K562 (cell line): ENCODE measurements at places on chromosomes 5 and 9. TPM values are rescaled to one million over a fixed set of nuclear protein-coding genes. Genes with fewer than 3 reads are reported as not detected.

DNA sequence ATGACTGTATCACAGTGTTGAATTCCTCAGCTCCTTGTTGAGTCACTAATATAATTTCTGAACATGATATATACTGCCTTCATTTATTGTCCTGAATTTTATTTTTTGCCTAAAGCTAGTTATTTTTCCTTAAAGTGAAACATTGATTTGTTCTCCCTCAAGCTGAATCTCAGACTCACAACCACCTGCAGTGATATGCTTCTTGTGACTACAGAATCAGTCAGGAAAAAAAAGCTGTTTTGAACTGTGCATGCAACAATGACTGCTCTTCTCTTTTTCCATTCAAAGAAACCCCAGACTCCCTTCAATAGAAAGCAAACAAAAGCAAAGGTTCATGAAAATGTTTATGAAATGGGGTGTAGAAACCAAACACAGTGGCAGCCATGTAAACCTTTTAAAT is 470.2 kb upstream of the CHD1 start:
- DNase-seq: no peak

GRCh38 chr5:137778772-137779564 is 24.8 kb upstream of the HNRNPA0 start:
- peak; percentile 20 for DNase-seq

GRCh38 chr9:132857616-132858342 is 20.3 kb downstream of the AK8 start:
- DNase-seq: peak; percentile 32

DNA sequence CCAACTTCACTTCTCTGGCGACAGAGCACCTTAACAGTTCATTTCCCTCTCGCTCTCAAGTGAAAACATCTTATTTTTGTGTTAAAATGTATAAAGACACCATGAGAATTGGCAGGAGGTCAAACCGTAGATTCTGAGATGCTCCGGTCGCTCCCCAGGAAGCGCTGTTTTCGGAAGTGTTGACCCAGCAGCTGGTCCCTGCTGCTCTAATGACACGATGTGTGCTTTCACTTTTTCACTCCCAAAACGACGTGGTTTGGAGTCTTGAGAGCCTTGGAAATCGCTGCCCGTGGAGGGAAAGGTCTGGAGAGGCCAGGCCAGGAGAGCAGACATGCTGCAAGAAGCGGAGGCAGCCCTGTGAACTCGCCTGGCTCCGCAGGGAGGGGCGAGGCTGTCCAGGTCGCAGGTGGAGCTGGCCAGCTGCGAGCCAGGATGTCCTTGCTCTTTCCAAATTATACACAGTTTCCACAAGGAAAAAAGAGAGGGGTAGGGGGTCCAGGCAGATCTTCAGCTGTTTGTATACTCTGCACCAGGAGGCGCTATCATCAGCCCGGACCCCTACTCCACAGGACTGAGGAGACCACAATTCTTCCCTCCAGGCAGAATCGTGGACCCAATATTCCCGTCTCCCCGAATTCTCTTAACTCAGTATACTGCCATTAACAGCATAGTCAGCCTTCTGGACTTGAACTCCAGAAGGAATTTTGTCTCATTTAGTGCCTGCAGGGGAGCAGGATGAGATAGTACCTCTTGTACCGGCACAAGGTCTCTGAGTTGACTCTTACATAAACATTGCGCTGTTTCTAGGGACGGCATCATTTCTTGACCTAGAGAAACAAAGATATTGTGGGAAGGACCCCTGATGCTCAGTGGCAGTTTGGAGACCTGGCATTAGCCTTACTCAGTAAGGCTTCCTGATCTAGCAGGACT is 248.6 kb upstream of the ANKRD55 start:
- DNase-seq: no peak

GRCh38 chr5:21397693-21398092 is 1409.7 kb upstream of the CDH18 start:
- DNase-seq: no peak

KIAA1958 gene
- polyA plus RNA-seq: 5.2 and 5.9 TPM in 2 replicates

SHC3 gene
- polyA plus RNA-seq: not detected in 2 replicates

GHR gene
- polyA plus RNA-seq: not detected in 2 replicates

ASPN gene
- not detected in 2 replicates for polyA plus RNA-seq

URM1 gene
- 72.1 and 81.3 TPM in 2 replicates for polyA plus RNA-seq

GRCh38 chr9:112885324-112885723 is 5.4 kb downstream of the SLC46A2 start:
- no peak for DNase-seq

PCDHB13 gene
- polyA plus RNA-seq: not detected in 2 replicates

UBAC1 gene
- polyA plus RNA-seq: 381 and 405 TPM in 2 replicates

DNA sequence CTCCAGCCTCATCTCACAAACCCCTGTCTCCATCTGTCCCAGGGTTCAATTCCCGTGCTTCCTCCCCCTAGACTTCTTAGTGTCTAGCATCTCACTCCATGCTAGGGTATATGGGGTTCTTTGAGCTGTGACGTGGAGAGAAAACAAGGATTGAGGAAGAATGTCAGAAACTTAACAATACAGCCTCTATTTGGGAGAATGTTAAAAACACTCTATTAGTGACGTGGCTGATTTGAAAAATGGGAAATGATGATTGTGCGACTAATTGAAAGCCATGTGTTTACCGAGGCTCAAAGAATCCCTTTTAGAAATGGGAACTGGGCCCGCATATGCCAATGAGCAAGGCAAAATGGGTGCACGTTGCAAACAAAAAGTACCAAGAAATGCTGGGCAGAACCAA is 72.7 kb upstream of the TBC1D2 start:
- no peak for DNase-seq

DNA sequence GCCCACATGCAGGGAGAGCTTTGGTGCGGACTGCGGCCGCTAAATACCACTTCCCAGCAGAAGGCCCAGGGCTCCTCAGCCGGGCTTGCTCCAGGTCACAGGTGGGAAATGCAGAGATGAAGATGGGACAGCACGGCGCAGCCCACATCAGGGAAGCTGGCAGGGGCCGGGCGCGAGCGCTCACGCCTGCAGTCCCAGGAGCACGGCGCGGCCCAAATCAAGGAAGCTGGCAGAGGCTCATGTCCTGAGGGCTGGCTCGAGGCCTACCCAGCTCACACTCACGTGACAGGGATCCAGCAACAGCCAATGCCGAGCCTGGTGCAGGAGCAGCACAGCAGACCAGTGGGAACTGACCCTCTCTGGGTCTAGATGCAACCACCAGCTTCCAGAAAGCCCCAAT is 16.3 kb downstream of the LPCAT1 start:
- no peak for DNase-seq

- DNase-seq: no peak
Measured at GRCh38 chr9:120344230-120344629, 235.7 kb downstream of the CDK5RAP2 start.

DNA sequence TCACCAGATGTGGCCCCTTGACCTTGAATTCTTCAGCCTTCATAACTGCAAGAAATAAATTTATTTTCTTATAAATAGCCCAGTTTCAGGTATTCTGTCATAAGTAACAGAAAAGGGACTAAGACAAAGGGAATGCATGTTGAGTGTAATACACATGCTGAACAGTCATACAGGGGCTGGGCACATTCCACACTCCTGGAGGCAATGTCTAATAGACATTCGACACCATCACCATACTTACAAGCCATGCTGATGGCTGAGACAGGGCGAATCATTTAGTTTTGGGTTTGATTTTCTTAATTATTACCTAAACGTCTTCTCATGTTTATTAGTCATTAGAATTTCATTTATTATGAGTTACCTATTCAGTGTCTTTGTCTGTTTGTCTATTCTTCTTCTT is 68.5 kb downstream of the TENT4A start:
- DNase-seq: no peak

GRCh38 chr5:91145333-91145620 is 237.8 kb downstream of the ARRDC3 start:
- DNase-seq: no peak

GRCh38 chr9:83239747-83240146 is 176.8 kb upstream of the RASEF start:
- DNase-seq: no peak

CNOT6 gene
- 16.1 and 18.5 TPM in 2 replicates for polyA plus RNA-seq

GRCh38 chr5:80255431-80255810 is 427 bp downstream of the SERINC5 start:
- DNase-seq: peak; percentile 70
